ENCODE measurements at places on chromosomes 13 and 19.

DNA sequence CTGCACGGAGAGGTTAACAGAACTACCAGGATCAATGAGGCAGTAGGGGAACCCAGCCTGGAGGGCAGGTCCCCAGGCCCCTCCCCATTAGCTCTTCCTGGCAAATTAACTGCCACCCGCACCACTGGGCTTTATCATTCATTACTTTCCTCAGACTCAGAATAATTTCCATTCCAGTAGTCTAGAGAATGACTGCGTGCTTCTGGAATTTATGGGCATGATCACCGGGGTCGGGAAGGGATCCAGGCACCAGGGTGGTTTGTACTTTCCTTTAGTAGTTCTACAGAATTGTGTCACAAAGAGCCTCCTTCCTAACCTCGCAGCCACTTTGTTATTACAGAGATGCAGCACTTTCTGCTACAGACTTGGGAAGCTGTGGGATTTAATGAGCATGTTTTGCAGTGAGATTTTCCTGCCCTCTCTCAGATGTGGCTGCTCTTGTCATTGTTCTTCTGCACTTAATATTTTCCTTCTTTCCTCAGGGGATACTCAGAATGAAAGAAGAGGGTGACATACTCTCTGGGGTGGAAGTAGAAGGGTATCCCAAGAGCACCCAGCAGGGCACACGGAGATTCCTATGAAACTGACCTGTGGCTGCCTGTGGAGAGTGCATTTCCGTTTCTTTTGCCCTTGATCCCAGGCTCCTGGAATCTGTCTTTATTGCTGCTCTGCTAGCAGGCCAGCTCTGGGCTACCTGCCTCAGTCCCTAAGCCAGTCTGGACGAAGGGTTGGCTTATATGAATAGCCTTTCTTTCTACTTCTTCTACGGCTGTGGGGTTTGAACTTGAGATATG is 285.0 kb upstream of the SLC10A2 start:
- ATAC-seq: no peak

DNA sequence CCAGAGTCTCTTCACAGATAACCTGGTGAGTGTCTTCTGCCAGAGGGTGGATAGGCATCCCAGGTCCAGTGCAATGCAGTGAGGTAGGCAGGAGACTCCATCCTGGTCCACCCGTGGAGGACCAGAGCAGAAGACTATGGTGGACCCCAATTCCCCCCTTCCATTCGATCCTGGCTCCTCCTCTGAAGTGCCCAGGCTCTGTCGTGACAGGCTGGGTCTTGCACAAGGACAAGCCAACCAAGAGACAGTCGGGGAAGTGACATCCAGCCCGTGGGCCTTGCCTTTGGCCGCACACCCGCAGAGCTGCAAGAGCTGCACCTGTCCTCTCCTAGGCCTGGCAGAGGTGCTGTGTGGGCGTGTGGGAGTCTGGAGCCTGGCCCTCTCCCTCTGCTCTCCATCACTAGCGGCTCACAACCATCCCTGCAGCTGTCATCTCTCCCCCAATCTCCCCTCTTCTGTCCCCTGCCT is 3.1 kb downstream of the ZNF784 start:
- ATAC-seq: no peak

DNA sequence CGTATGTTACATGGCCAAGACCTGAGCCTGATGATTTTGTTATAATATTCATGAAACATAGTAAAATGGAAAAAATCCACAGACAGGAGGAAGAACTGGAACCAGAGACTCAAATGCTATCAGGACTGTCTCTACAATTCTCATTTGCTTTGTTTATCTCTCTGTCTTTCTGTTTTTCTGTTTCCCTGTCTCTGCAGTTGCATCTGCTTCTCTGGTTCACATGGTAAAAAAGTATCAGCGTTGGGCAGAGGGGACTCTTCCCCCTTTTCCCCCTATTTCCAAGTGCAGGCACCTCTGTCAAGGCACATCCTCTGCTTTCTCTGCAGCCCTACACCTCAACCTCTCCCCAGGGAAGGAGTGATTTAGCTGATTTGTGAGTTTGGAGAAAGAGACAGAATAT is 41.2 kb upstream of the VWA8 start:
- no peak for ATAC-seq

DNA sequence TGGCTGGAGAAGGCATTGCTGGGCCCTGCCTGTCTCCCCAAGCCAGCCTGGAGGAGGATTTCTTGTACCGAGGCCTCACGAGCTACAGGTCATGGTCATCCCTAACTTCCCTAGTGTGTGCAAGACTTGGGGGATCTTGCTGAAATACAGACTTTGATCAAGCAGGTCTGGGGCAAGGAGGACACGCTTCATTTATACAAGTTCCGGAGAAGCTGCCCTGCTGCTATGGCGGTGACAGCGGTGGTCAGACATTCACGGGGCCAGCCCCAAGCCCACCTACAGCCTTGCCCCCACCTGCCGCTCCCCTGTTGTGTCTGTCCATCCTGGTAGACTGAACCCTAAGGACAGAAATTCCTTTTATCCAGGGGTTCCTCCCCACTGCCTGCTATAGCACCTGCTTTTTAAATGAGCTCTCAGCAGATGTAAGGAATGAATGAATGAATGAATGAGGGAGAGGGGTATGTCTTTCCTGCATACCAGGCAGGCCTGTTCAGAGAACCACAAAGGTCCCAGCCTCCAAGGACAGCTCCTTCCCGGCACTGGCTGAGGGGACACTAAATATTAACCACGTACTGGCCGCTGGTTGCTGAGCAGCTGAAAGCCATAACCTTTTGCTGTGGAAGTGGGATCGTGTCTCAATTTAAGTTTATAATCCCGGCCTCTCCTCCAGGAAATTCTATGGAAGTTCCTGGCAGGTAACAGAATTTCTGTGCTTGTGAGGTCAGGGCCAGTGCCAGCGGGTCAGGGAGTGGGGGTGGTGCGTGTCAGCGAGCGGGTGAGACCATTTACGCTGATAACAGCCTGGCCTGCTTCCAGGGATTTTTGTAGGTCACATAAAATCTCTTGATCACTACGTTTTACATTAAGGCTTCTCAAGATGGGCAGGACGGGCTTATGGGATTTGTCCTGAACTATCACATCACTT is 27.1 kb downstream of the TSSK6 start:
- ATAC-seq: no peak

DNA sequence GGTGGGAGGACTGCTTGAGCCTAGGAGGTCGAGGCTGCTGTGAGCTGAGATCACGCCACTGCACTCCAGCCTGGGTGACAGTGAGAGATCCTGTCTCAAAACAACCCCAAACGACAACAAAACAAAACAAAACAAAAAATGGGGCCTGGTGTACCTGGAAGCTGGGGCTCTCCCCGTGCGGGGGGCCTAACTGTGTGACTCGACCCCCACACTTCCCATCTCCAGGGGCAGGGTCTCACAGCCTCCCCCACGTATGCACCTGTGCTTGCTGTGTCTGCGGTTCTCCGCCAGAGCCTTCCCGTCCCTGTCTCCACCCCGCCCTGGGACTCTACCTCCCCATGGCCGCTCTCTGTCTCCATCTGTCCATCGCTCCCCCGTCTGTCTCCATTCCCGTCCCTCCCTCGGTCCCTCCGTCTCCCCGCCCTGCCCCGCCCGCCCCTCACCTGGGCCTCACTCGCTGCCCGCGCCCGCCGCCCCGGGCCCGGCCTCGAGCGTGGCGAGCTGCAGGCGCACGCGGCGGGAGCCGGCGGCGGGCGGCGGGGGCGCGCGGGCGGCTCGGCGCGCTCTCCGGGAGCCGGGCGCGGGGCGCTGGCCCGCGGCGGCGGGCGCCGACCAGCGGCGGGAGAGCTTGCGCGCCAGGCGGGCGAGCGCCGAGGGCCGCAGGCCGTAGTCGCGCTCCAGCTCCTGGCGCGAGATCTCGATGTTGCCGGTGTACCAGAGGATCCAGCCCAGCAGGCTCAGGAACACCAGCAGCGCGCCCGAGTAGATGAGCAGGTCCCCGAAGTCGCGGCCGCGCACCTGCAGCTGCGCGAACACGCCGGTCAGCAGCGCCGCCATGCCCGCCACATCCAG is 587 bp downstream of the TMEM238 start:
- ATAC-seq: peak; percentile 6

DNA sequence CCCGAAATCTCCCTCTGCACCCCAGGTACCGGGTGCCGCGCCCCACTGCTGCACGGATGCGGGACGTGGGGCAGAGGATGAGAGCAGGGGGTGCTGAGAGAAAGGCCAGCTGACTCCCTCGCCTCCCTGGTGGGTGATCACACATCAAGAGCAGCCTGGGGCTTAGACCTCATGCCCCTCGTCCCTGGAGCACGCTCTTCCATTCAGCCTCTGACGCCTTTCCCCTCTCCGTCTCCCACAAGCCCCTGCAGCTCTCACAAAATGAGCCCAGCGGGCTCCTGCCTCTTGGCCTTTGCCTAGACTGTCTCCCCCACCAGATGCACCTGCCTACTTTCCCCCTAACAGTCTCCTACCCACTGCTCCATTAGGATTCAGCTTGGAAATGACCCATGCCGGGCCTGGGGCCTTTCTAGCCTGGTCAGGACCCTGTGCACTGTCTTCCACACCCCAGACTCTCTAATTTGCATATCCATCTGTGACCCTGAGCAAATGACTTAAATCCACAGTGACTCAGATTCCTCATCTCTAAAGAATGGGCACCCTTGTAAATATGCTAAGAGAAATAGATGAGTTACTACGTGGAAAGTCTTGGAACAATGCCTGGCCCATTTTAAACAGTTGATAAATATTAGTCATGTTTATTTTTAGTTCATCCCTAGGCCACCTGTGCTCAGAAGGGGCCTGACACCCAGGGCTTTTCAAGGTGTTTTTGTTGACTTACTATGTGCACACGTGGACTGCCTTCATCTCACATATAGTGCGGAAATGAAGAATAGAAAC is 582 bp upstream of the PTPRH start:
- peak; percentile 69 for ATAC-seq

DNA sequence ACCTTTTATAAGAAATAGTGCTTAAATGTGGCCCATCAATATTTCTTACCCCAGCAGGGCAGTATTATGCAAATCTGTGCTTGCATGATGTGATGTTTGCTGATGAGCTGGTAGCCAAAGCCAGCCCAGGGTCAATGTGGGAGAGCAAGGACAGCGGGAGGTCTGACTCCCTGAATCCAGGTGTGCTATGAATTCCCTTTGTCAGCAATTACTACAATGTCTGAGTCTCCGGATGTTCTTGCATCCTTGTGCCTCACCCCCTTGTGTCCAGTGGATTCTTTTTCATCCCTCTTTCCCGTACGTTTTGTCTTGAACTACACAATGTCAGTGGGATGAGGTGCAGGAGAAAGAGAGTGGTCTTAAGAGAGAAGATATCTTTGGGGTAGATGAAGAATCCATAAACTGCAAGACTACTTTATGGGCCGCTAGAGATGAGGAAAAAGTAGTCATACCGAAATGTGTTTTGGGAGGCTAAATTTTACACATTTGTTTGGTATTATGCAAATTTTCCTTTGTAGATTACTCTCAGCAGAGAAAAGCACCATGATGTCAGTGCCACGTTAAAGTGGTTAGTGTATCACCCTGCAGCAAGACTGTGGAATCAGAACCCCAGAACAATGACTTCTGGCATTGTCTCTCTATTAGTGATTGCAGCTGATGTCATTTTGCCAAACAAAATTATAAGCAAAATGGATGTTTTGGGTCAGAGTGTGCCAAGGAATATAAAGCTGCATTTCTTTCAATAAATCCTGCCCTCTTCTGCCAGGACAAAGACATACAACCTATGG is 53.5 kb upstream of the TSHZ3 start:
- ATAC-seq: no peak

- no peak for ATAC-seq
Measured at GRCh38 chr19:19451429-19452242, 46.2 kb downstream of the GATAD2A start.

- ATAC-seq: no peak
Measured at GRCh38 chr19:20660473-20661140, 764 bp downstream of the ZNF626 start.

DNA sequence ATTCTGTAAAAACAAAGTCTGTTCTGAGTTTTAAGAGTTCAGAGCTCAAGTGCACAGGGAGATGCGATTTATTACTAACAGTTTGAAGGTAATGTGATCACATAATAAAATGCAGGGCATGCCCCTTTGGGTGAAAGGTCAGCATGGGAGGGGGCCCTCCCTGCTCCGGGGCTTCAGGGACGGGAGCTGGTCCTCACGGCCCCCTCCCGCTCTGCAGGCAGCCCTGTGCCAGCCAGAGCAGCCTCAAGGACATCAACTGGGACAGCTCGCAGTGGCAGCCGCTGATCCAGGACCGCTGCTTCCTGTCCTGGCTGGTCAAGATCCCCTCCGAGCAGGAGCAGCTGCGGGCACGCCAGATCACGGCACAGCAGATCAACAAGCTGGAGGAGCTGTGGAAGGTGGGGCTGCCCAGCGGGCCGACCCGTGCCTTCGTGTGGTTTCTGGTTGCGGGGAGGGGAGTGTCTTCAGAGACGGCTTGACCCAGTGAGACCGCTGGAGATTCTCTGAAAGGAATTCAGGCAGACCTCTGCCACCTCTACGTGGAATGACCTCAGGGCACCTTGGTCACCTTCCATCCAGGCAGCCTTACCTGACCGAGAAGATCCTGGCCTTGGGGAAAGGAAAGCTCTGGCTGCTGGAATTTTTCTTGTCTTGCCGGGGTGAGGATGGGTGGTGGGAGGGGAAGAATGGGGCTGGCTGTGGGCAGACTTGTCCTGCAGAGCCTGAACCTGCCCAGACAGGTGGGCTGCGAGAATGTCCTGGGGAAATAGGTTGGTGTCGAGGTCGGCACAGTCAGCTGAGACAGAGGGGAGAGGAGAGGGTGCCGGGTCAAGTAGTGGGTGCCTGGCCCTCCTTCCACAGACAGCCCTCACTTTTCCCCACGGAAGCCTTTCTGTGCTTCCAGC is 19.0 kb downstream of the UPF1 start:
- no peak for ATAC-seq

DNA sequence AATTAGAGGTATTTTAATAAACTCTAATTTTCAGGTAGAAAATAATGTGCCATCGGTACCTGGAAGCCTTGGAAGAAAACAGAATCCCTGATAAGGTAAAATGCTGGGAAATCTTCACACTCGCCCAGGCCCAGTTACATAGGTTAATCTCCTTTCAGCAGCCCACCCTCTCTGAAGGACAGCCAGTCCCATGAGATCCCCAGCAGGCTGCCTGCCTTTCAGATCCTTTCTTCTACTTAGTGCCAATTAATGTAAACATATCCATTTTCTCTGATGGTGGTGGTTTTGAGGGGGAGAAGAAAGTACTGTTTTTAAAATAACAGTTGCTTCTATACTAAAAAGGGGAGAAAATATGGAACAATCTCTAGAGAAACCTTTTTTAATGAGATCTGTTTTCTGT is 12.2 kb downstream of the SMAD9 start:
- ATAC-seq: no peak

DNA sequence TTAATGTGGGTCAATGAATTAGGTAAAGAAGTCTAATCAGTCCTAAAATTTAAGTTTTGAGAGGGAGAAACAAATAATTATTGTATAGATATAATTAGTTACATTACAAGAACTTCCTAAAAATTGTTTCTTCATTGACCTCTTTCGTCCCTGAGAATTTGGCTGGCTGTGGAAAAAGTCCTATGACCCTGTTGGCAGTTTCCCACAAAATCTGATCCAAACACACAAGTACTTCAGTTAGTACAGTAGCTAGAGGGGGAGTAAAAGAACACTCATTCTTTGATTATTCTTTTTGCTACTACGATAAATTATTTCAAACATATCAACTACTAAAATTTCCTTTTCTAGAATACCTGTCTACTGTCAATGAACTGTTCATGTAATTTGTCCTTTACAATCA is 11.3 kb downstream of the POSTN start:
- no peak for ATAC-seq
